ENCODE measurements at places on chromosomes 3 and 15. TPM values are rescaled to one million over a fixed set of nuclear protein-coding genes. Genes with fewer than 3 reads are reported as not detected.

GRCh38 chr3:10426346-10427220, 78.8 kb downstream of the ATP2B2 start:
- H3K4me1 ChIP-seq: no peaks in the 10 kb centered on the region
- H3K27ac ChIP-seq: no peak overlapping the region
- no peak overlapping the region for H3K4me3 ChIP-seq
- DNase-seq: no peak
- H3K27me3 ChIP-seq: no peaks in the 10 kb centered on the region

The GOLGA6L25 gene
- not detected for total RNA-seq

DNA sequence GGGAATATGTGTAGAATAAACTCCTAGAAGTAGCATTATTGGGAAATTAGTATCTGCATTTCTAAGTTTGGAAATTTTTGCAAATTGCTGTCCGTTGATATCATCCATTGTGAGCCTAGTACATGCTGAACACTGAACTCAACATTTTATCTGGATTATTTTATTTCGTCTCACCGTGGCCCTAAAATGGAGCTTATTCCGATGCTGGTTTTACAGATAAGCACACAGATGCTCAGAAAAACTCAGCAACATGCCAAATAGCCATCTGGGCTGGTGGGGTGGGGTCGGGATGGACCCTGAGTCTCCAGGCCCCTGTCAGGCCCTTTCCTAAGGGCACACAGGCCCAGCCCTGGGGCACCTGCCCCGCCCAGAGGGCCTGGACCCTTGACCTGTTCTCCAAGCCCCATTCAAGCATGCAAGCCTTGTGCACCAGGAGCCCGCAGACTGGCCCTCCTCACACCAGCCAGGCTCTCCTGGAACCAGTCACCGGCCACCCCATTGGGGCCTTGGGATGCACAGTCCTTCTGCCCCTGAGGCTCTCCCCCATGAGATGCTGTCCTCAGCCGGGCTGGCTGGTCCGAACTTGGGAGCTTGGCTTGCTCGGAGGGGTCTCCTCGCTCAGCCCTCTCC, 20.7 kb upstream of the KLF13 start:
- H3K4me3 ChIP-seq: no peak overlapping the region
- no peaks in the 10 kb centered on the region for H3K4me1 ChIP-seq
- H3K27me3 ChIP-seq: no peaks in the 10 kb centered on the region
- no peaks in the 10 kb centered on the region for H3K36me3 ChIP-seq

- no peaks in the 10 kb centered on the region for H3K4me1 ChIP-seq
- no peaks in the 10 kb centered on the region for H3K36me3 ChIP-seq
- H3K27ac ChIP-seq: no peak overlapping the region
Observed at GRCh38 chr3:46349484-46350261, 4.2 kb upstream of the CCR2 start.

DNA sequence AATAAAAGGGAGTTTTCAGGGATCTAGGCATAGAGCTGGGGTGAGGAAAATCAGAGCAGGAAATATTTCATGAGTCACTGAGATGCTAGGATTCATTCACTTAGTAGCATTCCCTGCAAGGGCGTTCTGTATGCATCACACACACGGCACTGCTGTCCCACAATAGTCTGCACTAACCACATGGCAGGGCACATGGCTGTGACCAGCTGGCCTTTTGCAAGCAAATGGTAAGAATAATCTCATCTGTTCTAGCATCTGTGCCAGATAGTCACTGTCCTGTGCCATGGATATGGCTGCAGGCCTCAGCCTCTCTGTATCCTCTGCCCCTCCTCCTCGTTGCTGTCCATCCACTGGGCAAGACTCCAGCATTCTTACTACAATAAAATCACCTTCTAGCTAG, 37.8 kb downstream of the BOC start:
- peaks cover 16% of the 10 kb centered on the region for H3K4me1 ChIP-seq
- H3K4me3 ChIP-seq: no peak overlapping the region
- no peaks in the 10 kb centered on the region for H3K27me3 ChIP-seq
- no peak for DNase-seq

DNA sequence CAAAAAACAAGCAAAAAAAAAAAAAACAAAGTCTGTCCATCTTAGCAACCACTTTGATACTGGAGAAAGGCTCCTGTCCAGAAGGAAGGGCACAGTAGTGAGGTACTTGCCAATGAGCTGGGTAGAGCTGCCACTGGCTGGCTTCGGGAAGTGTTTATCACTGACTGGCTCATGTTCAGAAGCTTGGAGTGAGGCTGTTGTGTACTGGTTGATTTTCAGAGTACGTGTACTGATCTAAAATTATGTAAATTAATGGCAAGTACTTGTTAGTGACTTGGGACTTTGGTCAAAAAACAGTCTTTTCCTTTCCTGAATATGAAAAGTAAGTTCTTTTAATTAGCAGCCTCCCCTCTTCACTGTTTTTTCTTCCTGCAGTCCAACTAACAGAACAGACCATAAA, 979 bp upstream of the ZNF621 start:
- H3K36me3 ChIP-seq: no peaks in the 10 kb centered on the region
- DNase-seq: no peak
- H3K27ac ChIP-seq: no peak overlapping the region
- H3K27me3 ChIP-seq: no peaks in the 10 kb centered on the region
- H3K4me3 ChIP-seq: no peak overlapping the region

DNA sequence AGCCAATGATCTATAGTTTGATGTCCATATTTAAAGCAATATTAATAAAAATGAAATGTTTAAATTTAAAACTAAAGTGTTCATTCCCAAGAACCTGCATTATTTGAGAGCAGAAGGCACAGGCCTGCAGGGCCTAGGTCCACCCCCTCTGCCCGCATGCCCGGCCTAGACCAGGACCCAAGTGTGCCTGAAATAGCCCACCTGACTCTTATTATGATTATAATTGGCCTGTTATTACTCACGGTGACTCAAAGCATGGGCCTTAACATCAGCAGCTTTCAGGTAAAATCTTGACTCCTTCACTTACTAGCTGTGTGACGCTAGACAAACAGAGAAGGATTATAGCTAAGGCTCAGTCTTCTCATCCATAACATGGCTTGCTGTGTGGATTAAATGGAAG, 128.8 kb downstream of the PLCL2 start:
- peaks cover 2% of the 10 kb centered on the region for H3K4me1 ChIP-seq
- no peak for DNase-seq
- no peak overlapping the region for H3K27ac ChIP-seq
- no peaks in the 10 kb centered on the region for H3K27me3 ChIP-seq

DNA sequence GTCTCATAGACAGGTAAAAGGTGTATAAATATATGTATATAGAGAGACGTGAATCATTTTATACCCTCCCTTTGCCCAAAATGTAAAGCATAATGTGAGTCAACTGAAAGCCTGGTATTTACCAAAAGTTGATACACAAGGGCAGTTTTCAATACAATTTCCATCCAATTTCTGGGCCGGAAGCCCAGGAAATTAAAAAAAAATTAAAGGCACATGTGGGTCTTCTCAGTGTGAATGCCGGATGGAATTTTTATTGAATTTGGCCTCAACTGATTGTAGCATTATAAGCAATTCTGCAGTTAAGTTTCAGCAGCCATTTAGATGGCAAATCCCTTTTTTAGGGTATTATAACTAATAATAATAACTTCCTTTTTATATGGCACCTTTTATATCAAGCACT, 3.3 kb upstream of the CNTN3 start:
- no peak for DNase-seq
- H3K4me3 ChIP-seq: no peak overlapping the region
- H3K4me1 ChIP-seq: no peaks in the 10 kb centered on the region

DNA sequence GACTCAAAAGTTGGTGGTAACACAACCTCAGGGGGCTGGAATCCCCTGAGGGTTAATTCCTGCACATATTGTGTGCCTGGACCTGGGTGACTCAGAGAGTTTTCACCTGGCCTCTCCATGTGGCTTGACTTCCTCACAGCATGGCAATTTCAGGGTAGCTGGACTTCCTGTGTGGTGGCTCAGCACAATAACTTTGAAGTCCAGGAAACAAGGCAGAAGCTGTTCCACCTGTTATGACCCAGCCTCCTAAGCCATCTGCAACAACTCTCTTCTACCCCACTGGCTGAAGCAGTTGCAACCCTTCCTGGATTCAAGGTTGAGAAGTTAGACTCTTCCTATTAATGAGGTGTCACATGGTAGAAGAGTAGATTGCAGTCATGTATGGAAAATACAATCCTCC, 58.4 kb downstream of the EDEM1 start:
- DNase-seq: no peak
- no peaks in the 10 kb centered on the region for H3K27me3 ChIP-seq
- H3K27ac ChIP-seq: no peak overlapping the region
- H3K36me3 ChIP-seq: no peaks in the 10 kb centered on the region
- H3K4me3 ChIP-seq: no peak overlapping the region
- H3K4me1 ChIP-seq: no peaks in the 10 kb centered on the region

DNA sequence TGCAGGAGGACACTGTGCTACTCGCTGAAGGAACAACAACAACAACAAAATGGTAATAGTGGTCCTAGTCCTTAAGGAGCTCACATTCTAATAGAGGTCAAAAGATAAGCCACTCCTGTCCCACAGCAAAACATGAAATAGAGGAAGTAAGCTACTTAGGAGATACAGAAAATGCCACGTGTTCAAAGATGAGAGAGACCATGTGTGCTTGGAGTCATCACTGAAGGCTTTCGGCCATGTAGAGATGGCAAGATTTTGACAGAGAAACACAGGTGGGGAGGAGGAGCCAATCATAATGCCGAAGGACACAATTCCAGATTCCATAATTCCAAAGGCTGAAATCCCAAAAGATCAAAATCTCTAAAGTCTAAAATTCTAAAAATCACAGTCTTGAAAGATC, 24.8 kb upstream of the RIOX2 start:
- no peaks in the 10 kb centered on the region for H3K36me3 ChIP-seq
- no peaks in the 10 kb centered on the region for H3K27me3 ChIP-seq
- H3K27ac ChIP-seq: no peak overlapping the region
- no peaks in the 10 kb centered on the region for H3K4me1 ChIP-seq

The ARPIN gene
- 19.1 TPM for total RNA-seq

GRCh38 chr3:175778994-175779393, 919.9 kb downstream of the NAALADL2 start:
- H3K27ac ChIP-seq: no peak overlapping the region
- no peaks in the 10 kb centered on the region for H3K36me3 ChIP-seq
- H3K27me3 ChIP-seq: no peaks in the 10 kb centered on the region
- no peak overlapping the region for H3K4me3 ChIP-seq
- DNase-seq: no peak
- no peaks in the 10 kb centered on the region for H3K4me1 ChIP-seq

DNA sequence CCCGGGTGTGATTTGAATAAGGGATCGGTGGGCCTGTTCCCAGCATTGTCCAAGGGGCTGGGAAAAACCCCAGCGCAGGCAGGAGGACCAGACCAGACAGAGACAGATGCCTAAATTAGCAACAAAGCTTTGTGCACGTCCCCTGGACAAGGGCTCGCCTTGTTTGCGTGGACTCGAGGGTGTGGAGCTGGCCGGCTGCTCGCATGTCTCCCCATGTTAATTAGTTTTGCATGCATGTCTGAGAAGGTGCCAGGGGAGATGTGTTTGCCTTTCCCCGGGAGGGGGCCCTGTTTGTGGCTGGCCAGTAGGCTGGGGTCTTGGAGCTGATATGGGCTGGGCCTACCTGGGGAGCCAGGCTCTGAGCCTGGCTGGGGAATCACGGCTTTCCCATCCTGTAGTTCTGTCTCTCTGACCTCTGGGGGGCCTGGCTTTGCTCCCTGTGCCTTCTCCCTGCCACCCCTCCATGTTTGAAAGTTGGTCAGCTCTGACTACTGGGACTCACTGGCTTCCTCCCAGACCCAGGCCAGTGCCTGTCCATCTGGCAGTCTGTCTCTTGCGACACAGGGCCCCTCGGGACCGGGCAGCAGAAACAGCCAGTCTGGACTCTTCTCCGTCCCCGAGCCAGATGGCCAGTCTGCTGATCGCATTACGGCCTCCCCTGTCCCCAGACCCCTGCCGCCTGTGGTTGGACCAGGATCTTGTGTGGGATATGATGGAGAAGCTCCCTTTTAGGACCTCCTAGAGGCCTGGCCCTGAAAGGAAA, 55.4 kb upstream of the POLG start:
- no peaks in the 10 kb centered on the region for H3K36me3 ChIP-seq
- H3K27me3 ChIP-seq: no peaks in the 10 kb centered on the region
- no peak overlapping the region for H3K4me3 ChIP-seq

The ARGFX gene
- not detected for total RNA-seq

GRCh38 chr3:160257606-160258005, 32.4 kb downstream of the C3orf80 start:
- H3K4me1 ChIP-seq: no peaks in the 10 kb centered on the region
- H3K27ac ChIP-seq: no peak overlapping the region
- H3K27me3 ChIP-seq: no peaks in the 10 kb centered on the region

DNA sequence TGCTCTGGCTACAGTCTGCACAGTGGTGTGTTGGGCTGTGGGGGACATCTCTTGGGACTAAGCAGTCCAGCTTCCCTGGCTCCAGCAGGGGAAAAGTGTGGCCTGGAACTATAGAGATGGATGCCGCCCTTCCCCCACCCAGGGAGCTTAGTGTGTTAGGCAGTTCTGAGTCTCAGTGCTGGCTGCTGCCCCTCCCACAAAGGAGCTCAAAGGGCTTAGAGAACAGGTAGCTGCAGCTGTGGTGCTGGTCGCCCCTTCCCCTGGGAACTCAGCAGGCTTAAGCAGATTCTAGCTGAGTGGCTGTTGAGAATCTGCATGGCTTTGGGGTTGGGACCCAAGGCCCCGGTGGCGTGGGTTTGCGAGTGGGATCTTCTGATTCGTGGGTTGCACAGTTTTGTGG, 190.8 kb downstream of the PDCD6IP start:
- no peak for DNase-seq
- H3K4me1 ChIP-seq: no peaks in the 10 kb centered on the region
- H3K27ac ChIP-seq: no peak overlapping the region
- no peak overlapping the region for H3K4me3 ChIP-seq

DNA sequence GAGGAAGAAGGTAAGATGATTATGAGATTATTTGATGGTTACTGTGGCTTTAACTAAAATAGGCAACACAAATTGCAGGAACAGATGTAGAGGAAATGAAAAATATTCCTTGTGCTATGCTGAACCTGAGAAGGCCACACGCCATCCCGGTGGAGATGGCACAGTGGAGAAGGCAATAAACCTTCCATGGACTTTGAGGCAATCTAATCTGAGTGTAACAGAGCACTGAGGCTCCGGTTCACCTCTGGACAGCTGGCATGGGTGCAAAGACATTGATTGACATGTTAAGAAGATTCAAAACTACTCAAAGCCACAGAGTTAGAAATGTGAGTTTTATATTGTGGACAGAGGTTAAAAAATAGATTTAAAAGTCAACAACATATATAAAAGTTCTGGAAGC, 535.7 kb downstream of the AGBL1 start:
- DNase-seq: no peak
- no peaks in the 10 kb centered on the region for H3K4me1 ChIP-seq
- no peak overlapping the region for H3K27ac ChIP-seq
- no peaks in the 10 kb centered on the region for H3K27me3 ChIP-seq
- no peak overlapping the region for H3K4me3 ChIP-seq
- no peaks in the 10 kb centered on the region for H3K36me3 ChIP-seq

The DUOX1 gene
- total RNA-seq: 2.3 TPM

GRCh38 chr3:39122813-39123212, 15.3 kb downstream of the TTC21A start:
- no peaks in the 10 kb centered on the region for H3K4me1 ChIP-seq
- no peaks in the 10 kb centered on the region for H3K36me3 ChIP-seq
- no peak overlapping the region for H3K4me3 ChIP-seq
- DNase-seq: no peak
- H3K27me3 ChIP-seq: no peaks in the 10 kb centered on the region
- no peak overlapping the region for H3K27ac ChIP-seq

The FEZF2 gene
- total RNA-seq: not detected

Measured in ovary (tissue), 10 donors.